ENCODE measurements at places on chromosomes 12 and 14. TPM values are rescaled to one million over a fixed set of nuclear protein-coding genes. Genes with fewer than 3 reads are reported as not detected.

UBE2N gene
- total RNA-seq, result 88.1 TPM

GRIP1 gene
- total RNA-seq, result 1.1 TPM

ASCL1 gene
- not detected for total RNA-seq

SMOC1 gene
- 1.8 TPM for total RNA-seq

BIN2 gene
- total RNA-seq, result 1.8 TPM

ANG gene
- 9.1 TPM for total RNA-seq

CCDC38 gene
- total RNA-seq, result not detected

GPR132 gene
- total RNA-seq, result 0.48 TPM

RND1 gene
- total RNA-seq, result 0.52 TPM

GTF2A1 gene
- total RNA-seq, result 12.7 TPM

FGF6 gene
- not detected for total RNA-seq

RERG gene
- total RNA-seq, result 17.7 TPM

PLA2G1B gene
- 0.93 TPM for total RNA-seq

- no peaks in the 10 kb centered on the region for H3K36me3 ChIP-seq
- no peak for DNase-seq
- H3K4me1 ChIP-seq, result no peaks in the 10 kb centered on the region
- H3K27me3 ChIP-seq, result peaks cover 45% of the 10 kb centered on the region
- no peak overlapping the region for H3K4me3 ChIP-seq
Observed at GRCh38 chr14:22304326-22304725, 284.7 kb downstream of the DAD1 start.

- H3K27ac ChIP-seq, result peak overlapping the region; percentile 1
- no peaks in the 10 kb centered on the region for H3K4me1 ChIP-seq
- H3K27me3 ChIP-seq, result peaks cover 3% of the 10 kb centered on the region
- no peaks in the 10 kb centered on the region for H3K36me3 ChIP-seq
- no peak overlapping the region for H3K4me3 ChIP-seq
Observed at GRCh38 chr12:15856097-15856982, 25.8 kb upstream of the STRAP start.

DNA sequence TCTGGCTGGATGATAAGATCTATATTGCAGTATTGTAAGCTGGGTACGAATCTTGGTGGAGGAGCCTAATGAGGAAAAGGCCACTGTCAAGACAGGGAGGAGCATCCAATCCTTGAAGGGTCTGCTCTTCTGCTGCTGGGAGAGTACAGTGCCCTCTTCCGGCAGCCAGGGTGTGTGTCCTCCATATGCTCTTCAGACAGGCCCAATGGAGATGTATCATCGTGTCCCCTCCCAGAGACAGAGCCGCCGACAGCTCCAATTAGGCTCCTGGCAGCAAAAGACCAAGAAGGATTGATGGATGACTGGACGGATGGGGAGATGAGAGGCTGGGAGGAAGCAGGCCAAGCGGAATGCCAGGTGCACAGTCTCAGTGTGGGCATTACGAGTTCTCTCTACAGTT is 51.6 kb upstream of the PIWIL1 start:
- H3K27me3 ChIP-seq, result no peaks in the 10 kb centered on the region
- no peak for DNase-seq
- no peak overlapping the region for H3K27ac ChIP-seq
- no peaks in the 10 kb centered on the region for H3K4me1 ChIP-seq

GRCh38 chr14:105123064-105123665 is 45.4 kb downstream of the JAG2 start:
- DNase-seq, result no peak
- H3K27me3 ChIP-seq, result no peaks in the 10 kb centered on the region
- H3K4me3 ChIP-seq, result no peak overlapping the region
- no peaks in the 10 kb centered on the region for H3K4me1 ChIP-seq

DNA sequence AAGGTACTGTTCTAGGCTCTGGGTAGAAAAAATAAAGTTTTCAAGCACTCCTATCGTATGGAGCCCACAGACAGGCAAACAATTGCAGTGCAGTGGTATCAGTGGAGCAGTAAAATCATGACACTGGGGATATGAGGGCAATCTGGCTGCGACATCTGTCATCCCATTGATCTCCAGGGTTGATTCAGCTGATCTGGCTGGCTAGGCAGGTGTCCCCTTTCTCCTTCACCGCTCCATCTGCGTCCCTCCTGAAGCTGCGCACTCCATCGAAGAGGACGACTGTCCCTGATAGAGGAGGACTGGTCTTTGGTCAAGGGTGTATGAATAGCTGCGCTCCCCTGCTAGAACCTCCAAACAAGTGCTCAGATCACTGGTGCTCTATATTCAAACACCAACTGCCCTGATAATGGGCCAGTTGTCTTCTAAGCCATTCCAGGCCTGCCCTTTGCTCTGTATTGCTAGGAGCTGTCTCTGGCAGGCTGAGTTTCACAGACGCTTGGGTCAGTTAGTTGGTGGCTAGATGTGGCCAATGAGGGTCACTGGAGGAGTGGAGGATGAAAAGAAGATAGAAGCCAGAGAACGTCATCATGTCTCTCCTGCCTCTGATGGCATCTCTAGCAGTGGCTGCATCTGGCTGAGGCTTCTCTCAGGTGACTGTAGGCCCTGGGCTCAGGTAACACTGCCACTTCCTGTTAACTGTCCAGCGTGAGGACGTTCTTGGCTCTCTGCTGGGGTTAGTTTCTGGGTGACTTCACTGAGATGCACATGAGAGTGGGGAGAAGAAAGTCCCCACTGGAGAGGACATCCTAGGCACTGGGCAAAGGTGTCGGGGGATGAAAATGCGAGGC is 205.0 kb upstream of the FOXN3 start:
- H3K27me3 ChIP-seq, result no peaks in the 10 kb centered on the region
- H3K36me3 ChIP-seq, result no peaks in the 10 kb centered on the region
- H3K4me1 ChIP-seq, result peaks cover 10% of the 10 kb centered on the region
- H3K27ac ChIP-seq, result no peak overlapping the region
- H3K4me3 ChIP-seq, result no peak overlapping the region
- DNase-seq, result no peak

DNA sequence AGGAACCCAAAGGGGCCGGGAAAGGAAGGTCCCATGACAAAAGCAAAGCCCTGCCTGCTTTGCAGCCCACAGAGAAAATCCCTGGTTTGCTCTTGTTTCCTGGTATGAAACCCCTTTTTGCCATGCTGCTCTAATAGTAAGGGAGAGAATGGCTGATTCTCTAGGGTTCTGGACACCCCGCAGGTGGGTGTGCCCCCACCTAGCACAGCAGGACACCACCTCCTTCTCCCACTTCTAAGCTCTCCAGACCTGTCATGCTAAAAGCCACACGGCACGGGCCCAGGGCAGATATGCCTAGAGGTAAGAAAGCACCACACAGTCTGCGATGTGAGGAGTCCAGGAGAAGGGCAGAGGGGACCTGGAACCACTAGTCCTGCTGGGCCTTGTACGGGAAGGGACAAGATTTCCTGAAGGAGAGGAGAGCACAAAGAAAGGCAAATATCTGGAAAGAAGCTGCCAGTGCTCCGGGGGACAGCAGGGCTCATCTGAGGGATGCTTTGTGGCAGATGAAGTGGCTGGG is 113.3 kb downstream of the BCL11B start:
- no peak for DNase-seq
- H3K4me3 ChIP-seq, result no peak overlapping the region
- H3K36me3 ChIP-seq, result no peaks in the 10 kb centered on the region
- H3K27me3 ChIP-seq, result no peaks in the 10 kb centered on the region
- peaks cover 6% of the 10 kb centered on the region for H3K4me1 ChIP-seq
- H3K27ac ChIP-seq, result no peak overlapping the region

- H3K27ac ChIP-seq, result no peak overlapping the region
- no peaks in the 10 kb centered on the region for H3K27me3 ChIP-seq
- DNase-seq, result no peak
- H3K4me3 ChIP-seq, result no peak overlapping the region
- H3K36me3 ChIP-seq, result no peaks in the 10 kb centered on the region
- no peaks in the 10 kb centered on the region for H3K4me1 ChIP-seq
Observed at GRCh38 chr12:24081092-24081529, 131.6 kb upstream of the SOX5 start.

DNA sequence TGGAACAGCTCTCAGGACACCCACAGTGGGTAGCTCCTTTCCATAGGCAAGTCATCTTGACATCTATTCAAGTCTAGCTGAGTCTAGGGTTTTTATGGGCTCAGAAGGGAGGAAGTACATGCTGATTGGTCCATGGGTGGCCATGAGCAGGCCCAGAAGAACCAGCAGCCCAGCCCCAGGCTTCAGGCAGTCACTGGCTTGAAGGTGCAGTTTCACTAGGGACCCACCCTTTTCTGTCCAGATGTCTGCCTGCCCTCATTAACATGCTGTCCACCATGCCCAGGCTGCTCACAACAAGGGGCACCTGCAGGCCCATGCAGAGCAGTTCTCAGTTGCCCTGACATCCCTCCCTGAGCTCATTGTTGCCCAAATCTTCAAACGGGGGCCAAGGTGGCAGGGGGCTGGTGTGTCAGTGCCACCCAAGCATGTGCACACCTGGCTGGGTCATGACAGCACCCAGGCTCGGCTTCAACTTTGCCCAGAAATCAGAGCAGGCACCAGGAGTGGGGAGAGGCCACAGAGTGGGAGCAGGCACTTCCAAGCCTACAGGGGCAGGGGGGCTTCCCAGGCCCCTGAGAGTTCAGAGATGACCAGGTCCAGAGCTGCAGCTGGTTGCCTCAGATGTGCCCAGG is 18.7 kb upstream of the LGR5 start:
- H3K4me3 ChIP-seq, result no peak overlapping the region
- H3K36me3 ChIP-seq, result no peaks in the 10 kb centered on the region
- DNase-seq, result no peak

DNA sequence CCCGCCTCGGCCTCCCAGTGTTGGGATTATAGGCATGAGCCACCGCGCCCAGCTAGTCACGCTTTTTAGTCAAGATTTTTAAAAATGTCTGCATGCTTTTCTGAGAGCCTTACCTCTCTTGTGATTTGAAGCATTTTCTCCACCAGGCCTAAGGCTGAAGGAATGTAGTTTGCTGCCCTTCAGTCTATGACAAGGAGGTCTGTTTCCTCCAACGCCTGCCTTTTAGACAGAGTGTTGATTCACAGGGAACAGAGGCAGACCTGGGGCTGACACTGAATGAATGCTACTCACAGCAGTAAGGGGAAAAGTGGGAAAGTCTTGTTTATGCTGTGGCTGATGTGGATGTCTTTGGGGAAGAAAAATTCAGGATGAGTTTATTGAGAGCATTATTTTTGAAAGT is 27.2 kb upstream of the MDM2 start:
- H3K4me1 ChIP-seq, result no peaks in the 10 kb centered on the region
- H3K27ac ChIP-seq, result no peak overlapping the region
- DNase-seq, result no peak
- H3K36me3 ChIP-seq, result no peaks in the 10 kb centered on the region
- H3K27me3 ChIP-seq, result no peaks in the 10 kb centered on the region

DNA sequence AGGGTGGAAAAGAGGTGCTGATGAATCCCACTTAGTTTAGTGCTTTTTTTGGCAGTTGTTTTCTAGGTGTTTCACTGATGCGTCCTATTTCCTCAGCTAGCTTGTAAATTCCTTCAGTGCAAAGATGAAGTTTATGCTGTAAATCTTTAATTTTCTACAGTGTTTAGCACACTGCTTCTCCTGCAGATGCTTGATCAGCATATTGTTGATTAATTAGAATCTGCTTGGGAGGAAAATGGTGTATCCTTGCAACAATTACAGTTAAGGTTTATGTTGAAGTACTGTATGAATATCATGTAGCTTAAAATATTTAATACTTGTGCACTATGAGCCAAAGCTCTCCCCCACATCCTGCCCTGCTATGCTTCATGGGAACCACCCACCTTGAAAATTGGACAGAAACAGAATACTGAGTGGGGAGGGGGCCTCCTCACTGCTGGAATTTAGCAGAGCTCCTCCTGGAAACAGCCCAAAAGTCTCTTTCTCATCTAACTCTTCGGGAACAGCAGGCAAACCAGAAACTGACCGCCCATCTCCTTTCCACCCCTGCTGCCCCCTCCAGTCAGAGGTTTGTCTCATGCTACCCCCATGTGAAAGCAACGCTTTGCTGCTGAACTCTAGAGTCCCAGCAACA is 20.3 kb upstream of the DHRS4 start:
- H3K27me3 ChIP-seq, result no peaks in the 10 kb centered on the region
- no peaks in the 10 kb centered on the region for H3K36me3 ChIP-seq
- no peak for DNase-seq

- no peak overlapping the region for H3K4me3 ChIP-seq
- no peaks in the 10 kb centered on the region for H3K4me1 ChIP-seq
- no peaks in the 10 kb centered on the region for H3K27me3 ChIP-seq
- DNase-seq, result no peak
- no peak overlapping the region for H3K27ac ChIP-seq
Observed at GRCh38 chr12:108035372-108035771, 93.7 kb upstream of the WSCD2 start.

GRCh38 chr12:67002720-67003119 is 266.4 kb upstream of the CAND1 start:
- no peaks in the 10 kb centered on the region for H3K4me1 ChIP-seq
- no peak for DNase-seq
- H3K27ac ChIP-seq, result no peak overlapping the region

DNA sequence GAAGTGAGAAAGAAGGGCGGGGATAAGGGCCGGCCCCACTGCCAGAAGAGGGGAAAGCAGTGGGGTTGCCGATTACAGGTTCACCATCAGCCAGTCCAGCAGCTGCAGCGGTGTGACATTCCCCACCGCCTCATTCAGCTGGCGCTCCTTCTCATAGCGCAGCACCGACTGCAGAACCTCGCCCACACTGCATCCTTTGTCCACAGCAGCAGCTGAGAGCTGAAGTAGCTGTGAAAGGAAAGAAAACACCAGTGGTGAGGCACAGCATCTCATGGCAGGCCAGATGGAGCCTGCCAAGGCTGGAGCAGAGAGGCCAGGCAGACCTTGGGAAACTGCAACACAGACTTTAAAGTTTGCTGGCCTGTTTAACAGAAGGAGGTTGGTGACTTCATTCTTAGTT is 33.2 kb downstream of the AKAP3 start:
- peaks cover 14% of the 10 kb centered on the region for H3K36me3 ChIP-seq
- no peak overlapping the region for H3K27ac ChIP-seq
- H3K4me3 ChIP-seq, result no peak overlapping the region
- no peaks in the 10 kb centered on the region for H3K27me3 ChIP-seq

DNA sequence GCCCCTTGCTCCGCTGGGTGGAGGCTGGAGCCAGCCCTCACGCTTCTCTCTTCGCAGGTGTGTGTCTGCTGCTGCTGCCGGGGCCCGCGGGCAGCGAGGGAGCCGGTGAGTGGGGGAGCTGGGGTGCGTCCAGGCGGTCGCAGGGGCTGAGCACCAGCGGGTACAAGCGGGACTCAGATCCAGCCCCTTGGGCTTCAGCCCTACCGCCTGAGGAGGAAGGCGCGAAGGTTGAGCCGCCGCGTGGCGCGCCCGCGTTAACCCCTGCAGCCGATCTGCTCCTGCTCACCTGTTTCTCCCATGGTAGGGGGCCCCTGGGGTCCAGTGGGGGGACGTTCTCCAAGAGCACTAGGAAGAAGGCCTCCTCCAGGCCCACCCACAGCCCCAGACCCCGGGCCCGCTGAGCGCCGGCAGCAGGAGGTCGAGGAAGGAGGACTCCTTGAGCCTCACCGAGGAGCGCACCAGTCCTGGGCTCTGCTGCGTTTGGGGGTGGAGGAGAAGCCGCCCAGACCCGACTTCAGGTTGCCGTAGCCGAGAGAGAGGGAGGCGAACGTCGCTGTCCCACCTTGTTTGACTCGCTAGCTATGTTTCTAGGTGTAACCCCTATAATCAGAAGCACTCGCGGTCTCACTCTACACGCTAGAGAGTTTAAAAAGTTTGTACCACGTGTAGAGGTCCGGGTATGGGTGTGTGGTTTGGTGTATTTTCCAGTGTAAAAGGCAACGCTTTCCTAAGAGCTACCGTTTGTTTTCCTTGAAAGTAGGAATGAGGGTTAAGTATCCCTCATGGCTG is 834 bp downstream of the COCH start:
- no peak overlapping the region for H3K27ac ChIP-seq
- H3K4me3 ChIP-seq, result peak overlapping the region; percentile 66
- no peak for DNase-seq
- no peaks in the 10 kb centered on the region for H3K36me3 ChIP-seq
- peaks cover 19% of the 10 kb centered on the region for H3K4me1 ChIP-seq

- H3K27ac ChIP-seq, result no peak overlapping the region
- no peak for DNase-seq
- H3K4me3 ChIP-seq, result no peak overlapping the region
- H3K27me3 ChIP-seq, result no peaks in the 10 kb centered on the region
Observed at GRCh38 chr12:31954925-31955858, 4.0 kb upstream of the RESF1 start.
